ENCODE measurements at places on chromosomes 6 and 20.

GRCh38 chr20:49821870-49822331 lies 9.3 kb downstream of the SLC9A8 start:
- DNase-seq: no peak

GRCh38 chr6:49892280-49892679 lies 25.9 kb upstream of the CRISP1 start:
- no peak for DNase-seq

GRCh38 chr6:8084586-8084985 lies 17.8 kb downstream of the EEF1E1 start:
- no peak for DNase-seq

GRCh38 chr20:18323705-18324104 lies 35.4 kb downstream of the ZNF133 start:
- no peak for DNase-seq

- no peak for DNase-seq
Observed at GRCh38 chr20:41179961-41180360, 42.6 kb downstream of the PLCG1 start.

- no peak for DNase-seq
Observed at GRCh38 chr6:139442188-139442671, 67.8 kb upstream of the CITED2 start.

- DNase-seq: no peak
Observed at GRCh38 chr6:25004357-25004756, 68.6 kb upstream of the RIPOR2 start.

- DNase-seq: no peak
Observed at GRCh38 chr6:104286641-104287040, 573.1 kb downstream of the HACE1 start.

- DNase-seq: no peak
Observed at GRCh38 chr20:45098103-45098773, 2.7 kb downstream of the KCNS1 start.

DNA sequence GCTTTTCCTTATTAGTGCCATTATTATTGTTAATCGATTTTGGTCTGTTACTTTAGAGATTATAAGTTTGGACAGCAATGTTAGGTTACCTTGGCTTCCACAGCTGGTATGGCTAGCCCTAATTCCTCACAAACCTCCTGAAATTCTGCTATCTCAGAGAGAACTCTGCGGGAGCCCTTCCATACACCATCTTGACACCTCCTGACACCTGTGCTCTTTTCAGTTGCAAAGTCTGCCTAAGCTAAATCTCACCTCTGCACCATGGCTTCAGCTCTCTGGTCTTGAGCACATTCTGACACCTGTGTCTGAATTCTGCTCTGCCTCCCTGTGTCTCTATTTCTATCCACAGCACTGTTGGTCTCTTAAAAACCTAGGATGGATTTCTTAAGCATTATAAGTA lies 106.5 kb downstream of the DCDC2 start:
- no peak for DNase-seq

GRCh38 chr6:118306392-118307238 lies 241.5 kb upstream of the PLN start:
- no peak for DNase-seq

DNA sequence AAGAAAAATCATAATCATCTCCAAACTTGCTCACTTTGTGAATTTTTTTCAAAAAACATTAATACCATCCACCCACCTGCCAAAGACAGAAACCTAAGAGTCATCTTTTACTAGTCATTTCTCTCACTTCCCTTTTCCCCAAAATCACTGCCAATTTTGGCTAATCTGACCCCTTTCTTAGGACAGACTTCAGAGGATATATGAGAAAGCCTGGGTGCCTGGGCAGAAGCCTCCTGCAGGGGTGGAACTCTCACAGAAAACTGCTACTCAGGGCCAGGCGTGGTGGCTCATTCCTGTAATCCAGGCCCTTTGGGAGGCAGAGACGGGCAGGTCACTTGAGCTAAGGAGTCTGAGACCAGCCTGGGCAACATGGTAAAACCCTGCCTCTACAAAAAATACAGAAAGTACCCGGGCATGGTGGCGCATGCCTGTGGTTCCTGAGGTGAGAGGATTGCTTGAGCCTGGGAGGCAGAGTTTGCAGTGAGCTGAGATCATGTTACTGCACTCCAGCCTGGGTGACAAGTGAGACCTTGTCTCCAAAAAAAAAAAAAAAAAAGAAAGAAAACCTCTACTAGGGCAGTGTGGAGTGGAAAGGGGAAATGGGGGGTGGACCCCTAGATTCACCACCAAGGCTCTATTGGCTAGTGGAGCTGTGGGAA lies 3.8 kb downstream of the DEK start:
- DNase-seq: no peak

DNA sequence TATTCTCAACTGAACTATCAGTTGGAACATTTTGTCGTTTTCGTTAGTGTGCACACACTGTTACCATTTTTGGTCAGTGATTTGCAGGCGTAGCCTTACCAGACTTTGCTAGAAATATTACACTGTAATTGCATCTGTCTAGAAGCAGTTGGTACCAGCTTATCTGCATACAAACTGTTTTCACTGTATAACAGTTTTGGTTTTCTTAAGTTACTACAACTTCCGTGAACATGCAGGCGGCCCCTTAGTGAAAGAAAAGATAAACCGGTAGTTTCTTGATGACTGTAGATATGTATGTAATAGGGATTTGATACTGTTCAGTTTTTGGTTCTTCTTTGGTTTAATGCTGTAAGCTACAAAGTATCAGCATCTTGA lies 1.3 kb downstream of the DSTN start:
- no peak for DNase-seq

DNA sequence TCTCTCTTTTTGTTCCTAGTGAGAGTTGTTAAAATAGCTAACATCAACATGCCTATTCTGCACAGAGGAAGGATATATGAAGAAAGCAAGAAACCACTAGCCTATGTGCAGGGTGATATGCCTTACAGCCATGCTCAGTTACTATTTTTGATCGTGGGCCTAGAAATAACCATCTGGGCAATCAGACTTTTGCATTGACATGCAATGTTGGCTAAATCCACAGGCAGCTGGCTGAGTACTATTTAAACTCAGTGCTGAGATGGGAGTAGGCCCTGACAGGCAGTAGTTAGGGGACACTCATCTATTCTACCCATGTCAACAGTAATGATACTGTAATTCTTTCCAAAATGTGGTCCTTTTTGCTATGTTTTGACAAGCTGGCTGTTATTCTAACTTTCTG lies 89.6 kb downstream of the HDGFL1 start:
- no peak for DNase-seq

GRCh38 chr6:132960720-132961119 lies 146.4 kb downstream of the RPS12 start:
- DNase-seq: no peak

GRCh38 chr6:44512868-44513741 lies 125.6 kb downstream of the CDC5L start:
- DNase-seq: no peak

DNA sequence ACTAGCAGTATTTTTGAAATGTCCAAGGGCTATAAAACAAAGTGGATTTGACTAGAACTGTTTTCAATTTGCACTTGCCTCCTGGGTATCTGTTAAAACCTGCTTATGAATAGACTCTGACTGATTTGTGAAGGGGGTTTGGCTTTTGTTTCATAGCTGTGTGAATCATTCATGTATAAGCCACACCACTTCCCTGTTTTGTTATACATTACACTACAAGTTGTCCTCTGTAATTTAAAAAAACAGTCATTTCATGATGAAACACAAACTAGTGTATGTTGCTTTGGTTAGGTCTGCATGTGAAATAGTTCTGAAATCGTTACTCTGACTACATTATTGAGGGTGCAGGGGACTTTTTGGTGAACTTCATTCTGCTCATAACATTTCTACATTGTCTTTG lies 121.7 kb downstream of the NKAIN2 start:
- DNase-seq: no peak

DNA sequence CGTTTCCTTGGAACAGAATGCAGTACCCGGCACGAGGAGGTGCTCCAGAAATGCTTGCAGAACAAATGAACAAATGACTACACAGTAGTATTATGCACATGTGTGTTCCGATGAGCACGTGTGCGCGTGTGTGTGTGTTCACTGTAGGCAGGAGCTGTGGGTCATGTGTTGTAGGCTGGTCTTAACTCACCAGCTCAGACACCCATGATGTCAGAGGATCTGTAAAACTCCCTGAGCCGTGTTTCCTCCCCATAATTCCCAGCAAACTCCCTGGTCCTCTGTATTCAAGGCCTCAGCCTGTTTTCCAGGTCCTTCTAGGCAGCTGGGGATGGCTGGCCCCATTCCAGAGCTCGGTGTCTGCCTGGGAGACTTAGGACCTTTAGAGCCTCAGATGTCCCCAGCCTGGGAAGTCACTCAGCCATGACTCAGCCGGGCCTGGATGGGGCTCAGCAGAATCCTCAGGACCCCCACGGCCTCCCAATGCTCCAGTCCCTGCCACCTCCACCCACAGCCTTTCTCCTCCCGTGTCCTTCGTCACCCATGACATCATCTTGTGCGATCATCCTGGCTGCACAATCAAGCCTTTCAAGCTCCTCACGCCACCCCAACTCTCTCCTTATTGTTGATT lies 475.0 kb upstream of the SULF2 start:
- DNase-seq: no peak

GRCh38 chr20:45957021-45957941 lies 14.7 kb downstream of the ZNF335 start:
- no peak for DNase-seq

DNA sequence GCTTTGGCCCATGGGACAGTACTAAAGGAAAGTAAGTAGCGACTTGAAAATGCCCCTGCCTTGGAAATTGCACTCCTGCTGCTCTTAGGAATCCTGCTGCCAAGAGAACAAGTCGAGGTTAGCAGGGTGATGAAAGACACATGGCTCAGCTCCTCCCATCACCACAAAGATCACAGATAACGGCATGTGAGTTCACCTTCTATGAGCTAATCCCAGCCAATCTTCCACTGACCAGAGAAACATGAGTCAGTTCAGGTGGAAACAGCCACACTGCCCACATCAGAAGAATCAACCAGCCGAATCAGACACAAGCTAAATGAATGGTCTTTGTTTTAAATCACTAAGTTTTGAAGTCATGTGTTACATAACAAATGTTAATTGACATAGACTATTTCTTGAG lies 106.3 kb downstream of the PRKN start:
- DNase-seq: no peak

DNA sequence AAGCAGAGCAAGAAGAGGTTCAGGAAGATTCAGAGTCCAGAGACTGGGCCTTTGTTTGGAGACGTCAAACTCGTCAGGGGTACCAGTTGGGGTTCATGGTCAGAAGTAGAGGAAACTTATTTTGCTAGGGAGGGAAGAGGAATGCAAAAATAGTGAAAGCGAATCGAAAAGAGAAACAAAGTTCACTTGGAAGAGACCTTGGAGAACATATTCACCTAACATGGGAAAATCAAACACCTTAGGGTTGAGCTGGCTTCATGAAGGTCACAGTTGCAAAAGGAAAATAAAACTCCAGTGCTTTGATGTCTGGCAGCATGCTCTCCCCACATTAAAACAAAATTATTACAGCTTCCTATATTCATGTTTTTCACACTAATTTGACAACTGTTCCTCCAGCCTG lies 440.4 kb downstream of the EPM2A start:
- DNase-seq: no peak

DNA sequence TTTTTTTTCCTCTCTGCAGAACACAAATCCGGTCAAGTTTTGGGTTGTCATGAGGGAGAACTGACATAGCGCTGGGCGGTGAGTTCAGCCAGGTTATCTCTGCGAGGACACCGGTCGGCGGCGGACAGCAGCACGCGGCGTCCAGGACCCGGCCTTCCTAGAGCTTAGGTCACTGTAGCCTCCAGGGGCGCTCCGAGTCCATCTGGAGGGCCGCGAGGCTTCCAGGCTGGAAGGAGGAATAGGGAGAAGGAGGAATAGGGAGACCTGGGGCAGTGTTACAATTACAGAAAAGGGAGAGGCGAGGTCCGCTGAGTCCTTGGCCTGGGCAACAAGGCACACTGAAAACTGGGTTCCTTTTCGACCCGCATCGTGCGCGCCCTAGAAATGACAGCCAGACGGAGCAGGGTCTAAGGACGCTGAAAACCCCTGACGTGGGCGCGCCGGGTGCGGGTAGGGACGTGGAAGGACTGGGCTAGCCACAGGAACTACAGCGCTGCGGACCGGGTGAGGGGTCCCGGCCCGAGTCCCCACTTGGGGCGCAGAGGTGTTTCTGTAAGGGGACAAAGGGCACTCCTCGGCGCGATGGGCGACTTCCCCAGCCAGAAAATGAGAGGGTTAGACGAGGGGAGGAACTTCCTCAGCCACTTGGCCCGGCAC lies 536 bp upstream of the FNDC1 start:
- DNase-seq: peak; percentile 35

- no peak for DNase-seq
Observed at GRCh38 chr6:106799031-106799894, 169.9 kb downstream of the QRSL1 start.

GRCh38 chr6:169163411-169163901 lies 90.2 kb downstream of the THBS2 start:
- no peak for DNase-seq

GRCh38 chr20:24978513-24978912 lies 14.0 kb downstream of the APMAP start:
- DNase-seq: no peak

DNA sequence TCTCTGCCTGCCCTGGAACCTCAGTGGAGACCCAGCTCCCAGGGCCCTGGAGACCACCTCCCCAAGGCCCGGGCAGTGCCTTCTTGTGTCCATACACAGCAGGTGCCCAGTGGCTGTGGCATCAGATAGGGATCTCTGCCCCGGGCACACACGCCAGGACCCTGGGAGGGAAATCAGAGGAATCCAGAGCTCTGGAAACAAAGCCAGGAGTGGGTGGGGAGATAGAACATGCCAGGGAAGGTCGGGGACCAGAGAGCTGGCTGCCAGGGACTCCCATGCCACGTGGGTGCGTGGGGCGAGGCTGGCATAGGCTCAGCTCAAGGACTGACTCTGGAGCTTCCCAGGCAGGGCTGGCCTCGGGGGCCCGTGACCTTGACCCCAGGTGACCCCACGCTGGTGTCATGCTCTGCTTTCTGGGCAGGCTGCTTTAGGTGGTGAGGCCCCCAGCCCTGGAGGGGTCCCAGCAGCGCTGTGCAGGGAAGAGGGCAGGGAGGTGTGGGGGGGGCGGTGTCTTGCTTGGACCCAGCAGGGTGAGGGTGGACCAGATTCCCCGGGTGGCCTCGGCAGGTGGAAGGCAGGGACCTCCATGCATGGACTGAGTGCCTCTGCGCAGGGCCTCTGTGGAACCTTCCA lies 17.6 kb upstream of the GATA5 start:
- no peak for DNase-seq

DNA sequence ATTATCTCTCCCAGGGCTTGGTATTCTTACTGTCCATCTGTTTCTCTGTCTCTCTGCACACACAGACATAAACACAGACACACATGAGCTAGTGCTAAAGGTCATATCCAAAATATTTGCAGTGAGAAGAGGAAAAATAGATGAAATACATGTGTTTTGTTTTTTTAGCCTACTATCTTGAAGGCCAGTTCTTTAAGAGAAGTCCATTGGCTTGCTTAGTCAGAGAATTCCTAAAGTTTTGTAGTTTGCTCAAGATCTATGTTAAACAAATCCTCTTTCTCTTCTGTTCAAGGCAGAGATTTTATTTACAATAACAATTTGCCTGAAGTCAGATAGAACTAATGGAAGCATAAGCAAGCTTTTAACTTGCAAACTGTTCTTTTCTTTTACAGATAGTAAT lies 120.0 kb upstream of the AKIRIN2 start:
- DNase-seq: no peak

GRCh38 chr6:96923871-96924493 lies 546 bp upstream of the KLHL32 start:
- no peak for DNase-seq

- DNase-seq: peak; percentile 54
Observed at GRCh38 chr6:33585403-33586107, 5.5 kb upstream of the BAK1 start.
